ENCODE measurements at places on chromosomes 11 and 22.

DNA sequence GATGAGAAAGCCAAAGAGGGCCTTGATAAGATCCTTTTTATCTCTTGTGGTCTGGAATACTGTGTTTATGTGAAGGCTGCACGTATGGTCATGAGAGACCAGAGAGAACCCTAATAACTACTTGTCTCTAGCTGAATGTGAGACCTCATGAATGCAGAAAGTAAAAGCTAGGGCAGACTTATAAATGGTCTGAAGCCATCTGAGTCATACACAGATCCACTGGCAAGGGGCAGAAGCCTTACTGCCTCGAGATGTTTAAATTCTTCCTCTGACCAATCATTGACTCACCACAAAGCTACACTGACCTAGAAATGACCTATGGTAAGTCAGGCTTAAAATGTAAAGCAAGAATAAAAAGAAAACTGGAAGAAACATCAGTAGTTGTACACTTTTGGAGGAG is 22.7 kb upstream of the OR4B1 start:
- no peak for DNase-seq

GRCh38 chr11:18699848-18700261 is 1.3 kb downstream of the TMEM86A start:
- no peak for DNase-seq

GRCh38 chr11:73286240-73286810 is 14.2 kb downstream of the P2RY6 start:
- no peak for DNase-seq

DNA sequence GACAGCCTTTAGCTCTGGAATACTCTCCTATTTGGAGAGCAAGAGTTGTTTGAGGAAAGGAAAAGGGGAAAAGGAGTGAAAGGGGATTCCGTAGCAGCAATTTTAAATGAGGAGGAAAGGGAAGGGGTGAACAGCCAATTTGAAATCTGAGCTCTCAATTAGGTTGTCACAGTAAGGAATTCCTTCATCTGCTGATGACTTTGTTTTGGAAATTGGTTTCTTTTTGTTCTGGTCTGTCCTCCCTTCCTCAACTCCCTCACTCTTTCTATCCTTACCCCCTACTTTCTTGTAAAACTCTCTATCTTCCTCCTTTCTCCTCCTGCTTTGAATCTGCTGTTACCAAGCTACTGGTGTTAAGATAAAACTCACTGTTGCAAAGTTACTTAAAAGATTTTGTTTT is 1155.6 kb downstream of the DLG2 start:
- no peak for DNase-seq

DNA sequence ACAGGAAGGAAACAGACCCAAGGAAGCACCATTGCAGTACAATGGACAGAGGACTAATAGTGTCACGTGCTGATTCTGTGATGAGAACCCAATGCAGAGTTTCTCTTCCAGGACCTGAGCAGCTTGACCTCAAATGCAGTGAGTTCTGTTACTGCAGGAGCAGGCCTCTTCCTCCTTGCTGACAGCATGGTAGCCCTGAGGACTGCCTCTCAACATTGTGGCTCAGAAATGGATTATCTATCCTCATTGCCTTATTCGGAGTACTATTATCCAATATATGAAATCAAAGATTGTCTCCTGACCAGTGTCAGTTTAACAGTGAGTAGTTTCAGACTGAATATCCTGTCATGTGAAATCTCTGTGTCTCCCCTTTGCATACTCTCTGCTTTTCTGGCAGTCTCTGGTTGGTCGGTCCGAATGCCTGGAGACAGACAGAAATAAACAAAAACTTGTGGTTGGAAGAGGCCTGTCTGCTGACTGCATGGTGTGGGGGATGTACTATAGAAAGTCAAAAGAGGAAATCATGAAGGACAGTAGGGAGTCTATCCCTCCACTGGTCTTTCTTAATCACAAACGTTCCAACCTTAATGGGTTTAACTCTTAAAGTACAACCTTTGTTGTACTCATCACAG is 6.9 kb upstream of the MS4A14 start:
- DNase-seq = no peak

GRCh38 chr22:17749605-17750395 is 24.5 kb downstream of the BID start:
- no peak for DNase-seq

- no peak for DNase-seq
Measured at GRCh38 chr11:976431-977160, 50.9 kb downstream of the AP2A2 start.

DNA sequence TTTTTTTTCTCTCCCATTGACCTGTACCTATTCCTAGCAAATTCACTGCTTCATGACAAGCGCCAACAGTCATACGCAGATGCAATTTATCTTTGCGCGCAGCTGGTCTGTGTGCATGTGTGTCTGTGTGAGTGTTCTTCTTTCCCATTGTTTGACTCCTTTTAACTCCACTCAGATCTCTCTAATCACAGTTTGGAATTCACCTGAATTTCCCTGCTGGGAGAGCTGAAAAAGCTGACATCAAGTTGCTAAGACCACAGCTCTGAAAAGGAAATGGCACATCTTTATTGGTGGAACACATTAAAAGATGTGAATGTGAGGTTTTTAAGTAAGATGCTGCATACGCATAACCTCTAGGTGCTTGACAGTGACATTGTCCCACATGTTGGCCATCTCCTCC is 187.4 kb upstream of the MTMR2 start:
- DNase-seq = no peak

GRCh38 chr11:3857628-3858027 is 2.2 kb downstream of the STIM1 start:
- no peak for DNase-seq

DNA sequence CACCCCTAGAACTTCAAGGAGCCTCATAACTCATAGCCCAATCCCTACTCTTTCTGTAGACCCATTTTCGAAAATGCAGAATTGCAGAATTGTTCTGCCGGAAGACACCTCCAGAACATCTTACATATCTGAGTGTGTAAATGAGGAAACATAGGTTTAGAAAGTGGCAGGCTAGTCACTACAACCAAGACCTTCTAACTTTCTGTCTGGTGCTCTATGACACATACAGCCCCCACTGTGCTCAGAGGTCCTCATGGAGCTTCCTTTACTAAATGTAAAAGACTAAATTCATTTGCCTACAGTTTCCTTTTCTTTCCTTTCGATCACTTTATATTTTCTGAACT is 132.1 kb upstream of the DDI1 start:
- DNase-seq = no peak

- no peak for DNase-seq
Measured at GRCh38 chr11:64923151-64923661, 1.3 kb upstream of the PPP2R5B start.

DNA sequence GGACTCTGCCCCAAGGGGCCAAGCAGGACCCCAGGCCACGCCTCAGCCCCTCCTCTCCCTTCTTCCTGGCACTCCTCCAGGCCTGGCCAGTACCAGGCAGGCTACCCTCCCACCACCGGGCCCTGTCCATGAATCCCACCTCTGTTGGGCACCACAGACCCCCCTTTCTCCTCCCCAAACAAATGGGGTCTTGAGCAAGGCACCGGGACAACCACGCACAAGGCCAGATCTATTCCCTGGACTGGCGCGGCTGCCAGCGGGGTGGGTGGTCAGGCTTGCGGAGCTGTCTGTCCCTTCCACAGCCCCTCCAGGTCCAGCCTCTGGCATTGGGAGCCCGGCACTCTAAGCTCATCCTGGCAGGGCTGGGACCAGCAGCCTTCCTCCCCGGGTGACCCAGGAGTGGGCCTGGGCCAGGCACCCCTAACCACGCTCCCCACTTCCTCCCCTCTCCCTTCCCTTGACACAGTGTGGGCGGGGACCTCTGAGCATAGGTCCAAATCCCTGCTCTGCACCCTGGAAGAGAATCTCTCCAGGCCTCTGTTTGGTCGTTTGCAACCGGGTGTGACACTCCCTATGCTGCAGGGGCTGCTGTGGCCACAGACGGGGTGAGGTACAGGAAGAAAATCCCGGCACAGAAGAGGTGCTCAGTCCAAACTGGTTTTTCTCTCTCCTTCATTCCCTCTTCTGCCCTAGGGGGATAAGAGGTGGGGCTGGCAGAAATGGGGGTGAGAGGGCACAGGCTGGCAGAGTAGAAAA is 14.6 kb downstream of the ELFN2 start:
- DNase-seq = no peak

Measured in GF-D8 (cell line).